ENCODE measurements at places on chromosomes 6 and 20. TPM values are rescaled to one million over a fixed set of nuclear protein-coding genes. Genes with fewer than 3 reads are reported as not detected.

Gene APOBEC2
- total RNA-seq, result not detected

Gene UBE2C
- 3.3 TPM for total RNA-seq

Gene MRPS26
- 30.6 TPM for total RNA-seq

Gene GATA5
- not detected for total RNA-seq

Gene TUBE1
- 28.0 TPM for total RNA-seq

DNA sequence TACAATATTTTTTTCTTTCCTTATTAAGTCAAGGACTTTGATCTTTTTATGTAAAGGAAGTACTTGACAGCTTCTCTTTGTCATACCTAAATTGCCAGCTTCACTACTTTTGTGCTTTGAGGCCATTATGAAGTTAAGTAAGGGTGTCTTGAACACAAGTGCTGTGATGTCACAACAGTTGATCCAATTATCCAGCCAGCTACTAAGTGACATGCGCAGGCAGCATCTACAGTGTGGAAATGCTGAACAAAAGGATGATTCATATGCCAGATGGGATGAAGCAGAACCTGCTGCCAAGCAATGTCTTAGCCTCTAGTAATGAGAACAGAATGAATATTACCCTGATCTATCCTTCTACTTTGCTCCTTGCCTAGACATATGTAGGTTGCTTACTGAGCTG, 68.3 kb upstream of the TMEM244 start:
- no peak overlapping the region for H3K27ac ChIP-seq
- DNase-seq, result no peak
- H3K36me3 ChIP-seq, result no peaks in the 10 kb centered on the region
- H3K4me1 ChIP-seq, result no peaks in the 10 kb centered on the region
- H3K27me3 ChIP-seq, result no peaks in the 10 kb centered on the region
- H3K4me3 ChIP-seq, result no peak overlapping the region

DNA sequence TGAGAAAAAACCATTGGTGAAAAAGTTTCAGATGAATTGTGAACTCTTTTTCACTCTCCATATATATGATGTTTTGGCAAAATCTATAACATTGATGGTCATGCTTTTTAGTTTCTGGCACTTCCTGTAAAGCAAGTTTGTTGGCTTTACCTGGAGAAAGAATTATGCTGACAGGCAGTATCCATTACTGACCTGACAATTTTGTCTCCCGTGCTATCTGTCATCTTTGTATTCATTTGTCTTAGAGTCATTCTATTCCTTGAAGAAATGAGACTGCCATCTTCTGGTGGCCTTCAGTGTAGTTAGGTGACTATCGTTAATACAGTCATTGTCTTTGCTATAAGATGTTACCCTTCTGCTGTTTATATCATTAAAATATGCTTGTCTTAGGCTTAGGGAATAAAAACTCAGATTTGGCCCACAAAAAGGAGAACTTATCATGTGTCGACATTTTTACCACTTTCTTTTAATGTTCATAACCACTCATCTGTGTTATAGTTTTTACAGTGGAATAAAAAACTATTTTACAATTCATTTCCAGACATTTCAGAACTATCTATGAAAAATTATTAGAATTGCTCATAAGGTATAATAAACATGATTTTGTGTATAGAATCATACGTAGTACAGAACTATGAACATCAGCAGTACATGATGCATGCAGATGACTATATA, 707.0 kb downstream of the EPM2A start:
- H3K4me3 ChIP-seq, result no peak overlapping the region
- H3K27me3 ChIP-seq, result peaks cover 5% of the 10 kb centered on the region
- H3K27ac ChIP-seq, result no peak overlapping the region
- DNase-seq, result no peak

DNA sequence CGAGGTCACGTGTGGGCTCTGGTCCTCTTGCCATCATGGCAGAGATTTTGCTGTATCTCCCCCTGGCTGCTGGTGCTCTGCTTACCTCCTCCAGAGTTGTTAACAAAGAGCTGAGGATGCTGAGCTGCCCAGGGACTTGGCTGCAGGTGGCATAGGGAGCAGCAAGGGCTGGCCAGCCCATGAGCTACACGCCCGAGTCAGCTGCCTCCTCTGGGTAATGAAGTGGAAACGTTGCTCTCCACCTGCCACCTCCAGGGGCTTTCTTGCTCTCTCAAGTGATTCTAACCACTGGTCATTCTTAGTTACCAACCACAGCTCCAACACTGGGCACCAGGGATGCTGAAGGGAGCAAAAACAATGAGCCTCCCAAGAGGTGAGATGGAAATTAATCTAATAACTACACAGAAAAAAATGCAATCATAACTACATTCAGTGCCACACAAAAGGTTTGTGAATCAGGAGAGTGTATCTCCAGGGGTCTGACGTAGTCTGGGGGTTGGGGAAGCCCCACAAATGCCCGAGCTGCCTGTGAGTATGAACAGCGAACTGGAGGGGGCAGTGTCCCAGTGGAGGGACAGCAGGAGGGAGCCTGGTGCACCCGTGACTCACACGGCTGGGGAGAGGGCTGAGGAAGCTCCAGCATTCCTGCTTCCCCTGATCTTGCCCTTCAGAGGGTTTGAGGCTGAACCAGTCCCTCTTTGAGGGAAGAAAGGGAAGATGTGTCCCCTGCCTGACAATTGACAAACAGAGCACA, 78.7 kb downstream of the CDH26 start:
- H3K36me3 ChIP-seq, result no peaks in the 10 kb centered on the region
- DNase-seq, result no peak
- no peaks in the 10 kb centered on the region for H3K4me1 ChIP-seq
- no peak overlapping the region for H3K4me3 ChIP-seq
- H3K27me3 ChIP-seq, result peaks cover 21% of the 10 kb centered on the region

DNA sequence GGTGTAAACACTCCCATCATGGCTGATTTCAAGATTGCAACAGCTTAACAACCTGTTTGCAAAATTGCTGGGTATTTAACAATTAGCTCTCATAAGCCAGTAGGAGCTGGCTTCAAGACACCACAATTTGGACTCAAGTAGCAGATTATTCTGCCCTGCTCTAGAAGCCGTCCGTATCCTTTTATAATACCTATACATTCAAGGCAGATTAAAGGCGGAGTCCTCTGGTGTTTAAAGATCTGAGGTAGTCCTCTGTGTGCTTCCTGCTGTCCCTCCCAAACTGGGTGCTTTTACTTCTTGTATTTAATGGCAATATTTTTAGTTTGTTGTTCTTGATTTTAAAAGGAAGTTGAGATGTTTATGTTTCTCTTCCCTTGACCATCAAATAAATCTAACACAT, 62.2 kb upstream of the SOX4 start:
- H3K36me3 ChIP-seq, result no peaks in the 10 kb centered on the region
- H3K4me1 ChIP-seq, result no peaks in the 10 kb centered on the region
- DNase-seq, result no peak
- peaks cover 4% of the 10 kb centered on the region for H3K27me3 ChIP-seq

DNA sequence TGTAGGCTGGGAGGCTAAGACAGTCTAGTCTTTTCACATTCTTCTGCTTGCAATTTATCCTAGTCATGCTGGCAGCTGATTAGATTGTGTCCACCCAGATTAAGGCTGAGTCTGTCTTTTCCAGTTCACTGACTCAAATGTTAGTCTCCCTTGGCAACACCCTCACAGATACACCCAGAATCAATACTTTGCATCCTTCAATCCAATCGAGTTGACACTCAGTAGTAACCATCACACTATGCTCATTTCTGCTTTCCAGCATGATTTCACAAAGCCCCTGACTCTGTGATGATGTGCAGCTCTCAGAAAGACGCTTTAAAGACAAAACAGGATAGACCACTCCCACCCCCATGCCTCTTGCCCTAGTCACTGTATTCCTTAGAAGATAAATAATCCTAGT, 693.0 kb downstream of the HTR1B start:
- no peak overlapping the region for H3K27ac ChIP-seq
- no peaks in the 10 kb centered on the region for H3K36me3 ChIP-seq
- no peak overlapping the region for H3K4me3 ChIP-seq
- no peak for DNase-seq
- H3K27me3 ChIP-seq, result no peaks in the 10 kb centered on the region

- no peak overlapping the region for H3K27ac ChIP-seq
- peaks cover 7% of the 10 kb centered on the region for H3K4me1 ChIP-seq
- peaks cover 28% of the 10 kb centered on the region for H3K27me3 ChIP-seq
- no peak overlapping the region for H3K4me3 ChIP-seq
These were observed 12.6 kb downstream of the CPNE5 start for GRCh38 chr6:36826520-36827227.

DNA sequence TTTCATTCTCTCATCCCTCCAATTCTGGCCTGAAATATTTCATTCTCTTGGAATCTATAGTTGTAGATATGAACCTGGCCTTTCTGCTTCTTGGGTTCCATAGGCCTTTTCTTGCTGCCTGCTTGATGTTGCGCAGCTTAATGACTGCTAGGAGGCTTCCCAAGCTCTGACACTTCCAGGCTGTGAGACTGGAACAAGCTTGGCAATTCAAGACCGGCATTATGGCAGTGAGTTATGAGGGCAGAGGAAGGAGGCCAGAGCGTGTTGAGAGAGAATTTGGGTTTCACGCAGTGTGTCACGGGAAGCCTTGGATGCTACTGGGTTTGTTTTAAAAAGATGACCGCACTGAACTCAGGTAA, 948 bp upstream of the DNAJC5 start:
- H3K27me3 ChIP-seq, result no peaks in the 10 kb centered on the region
- peak overlapping the region; percentile 82 for H3K4me3 ChIP-seq
- DNase-seq, result no peak

- no peaks in the 10 kb centered on the region for H3K4me1 ChIP-seq
- DNase-seq, result no peak
- no peak overlapping the region for H3K27ac ChIP-seq
- H3K4me3 ChIP-seq, result no peak overlapping the region
These were observed 34.1 kb downstream of the DCDC2 start for GRCh38 chr6:24323632-24324337.
